ENCODE measurements at places on chromosomes 1 and 21. TPM values are rescaled to one million over a fixed set of nuclear protein-coding genes. Genes with fewer than 3 reads are reported as not detected.

DNA sequence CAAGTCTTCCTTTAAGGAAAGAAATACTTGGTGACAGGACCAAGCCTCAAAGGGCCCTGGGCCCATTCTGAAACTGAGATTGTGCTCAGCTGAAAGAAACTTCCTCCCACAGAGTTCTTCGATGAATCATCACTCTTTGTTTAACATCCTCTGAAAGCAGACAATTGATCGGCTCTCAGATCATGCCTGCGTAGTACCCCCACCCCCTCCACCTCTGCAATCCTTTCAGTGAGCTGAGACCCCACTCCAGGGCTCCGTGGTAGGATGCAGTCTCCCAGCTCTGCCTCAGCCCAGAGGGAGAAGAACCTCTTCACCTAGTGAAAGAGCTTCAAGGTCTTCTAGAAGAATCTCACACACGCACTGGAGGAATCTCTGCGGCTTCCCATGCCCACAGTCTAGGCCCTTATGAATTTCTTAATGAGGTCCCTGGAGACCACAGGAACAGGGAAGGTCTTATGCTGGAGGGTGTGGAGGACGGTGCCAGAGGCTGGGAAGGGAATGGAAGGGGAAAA is 104.9 kb upstream of the SOD1 start:
- DNase-seq = peak; percentile 4

- DNase-seq = peak; percentile 98
Measured at GRCh38 chr1:66929999-66930822, 5.4 kb downstream of the MIER1 start.

FAM43B gene
- total RNA-seq = not detected

LINGO4 gene
- not detected for total RNA-seq

GRCh38 chr1:244037252-244037651 is 13.8 kb upstream of the ZBTB18 start:
- DNase-seq = no peak
